ENCODE measurements at places on chromosomes 1 and 21.
A peak's percentile ranks its signal among the peaks of the same experiment; 100 is the strongest.

- DNase-seq: no peak
Measured at GRCh38 chr21:30990514-30991262, 47.6 kb downstream of the KRTAP19-8 start.

DNA sequence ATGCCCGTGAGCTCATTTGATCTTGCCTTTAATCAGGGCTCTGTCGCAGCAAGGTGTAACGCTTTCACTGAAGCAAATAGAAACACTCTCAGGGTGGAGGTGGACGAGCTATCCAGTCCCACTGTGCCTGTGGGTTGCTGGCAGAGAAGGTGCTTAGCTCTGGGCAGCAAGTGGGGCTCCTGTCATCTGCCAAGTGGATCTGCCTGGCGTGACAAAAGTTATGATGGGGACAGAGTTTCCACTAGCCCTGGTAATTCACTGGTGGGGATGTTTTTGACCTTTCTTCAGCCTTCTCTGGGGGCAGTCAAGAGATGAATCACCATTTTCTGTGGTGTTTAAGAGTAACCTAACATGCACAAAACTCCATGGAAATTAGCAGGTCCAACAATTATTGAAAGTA, 71.3 kb upstream of the EDEM3 start:
- DNase-seq: no peak

- DNase-seq: peak; percentile 77
Measured at GRCh38 chr1:145985502-145986439, 10.6 kb downstream of the TXNIP start.

GRCh38 chr1:78519446-78519845, 28.7 kb downstream of the PTGFR start:
- no peak for DNase-seq

DNA sequence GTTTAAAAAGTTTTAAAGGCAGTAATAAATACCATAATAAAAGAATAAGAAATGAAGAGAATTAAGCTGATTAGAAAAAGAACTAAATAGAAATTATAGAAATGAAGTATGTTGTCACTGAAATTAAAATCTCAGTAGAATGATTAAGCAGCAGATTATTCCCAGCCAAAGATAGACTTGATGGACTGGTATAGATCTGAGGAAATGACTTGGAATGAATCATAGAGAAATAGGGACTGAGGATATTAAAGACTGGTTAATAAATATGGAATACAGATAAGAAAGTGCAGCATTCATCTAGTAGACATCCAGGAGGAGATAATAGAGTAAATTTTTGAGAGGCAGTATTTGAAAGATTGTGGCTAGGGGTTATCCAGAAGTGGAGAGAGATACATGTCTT, 28.7 kb downstream of the MARK1 start:
- DNase-seq: peak; percentile 65

GRCh38 chr1:184160236-184160635, 108.7 kb downstream of the TSEN15 start:
- peak; percentile 78 for DNase-seq

DNA sequence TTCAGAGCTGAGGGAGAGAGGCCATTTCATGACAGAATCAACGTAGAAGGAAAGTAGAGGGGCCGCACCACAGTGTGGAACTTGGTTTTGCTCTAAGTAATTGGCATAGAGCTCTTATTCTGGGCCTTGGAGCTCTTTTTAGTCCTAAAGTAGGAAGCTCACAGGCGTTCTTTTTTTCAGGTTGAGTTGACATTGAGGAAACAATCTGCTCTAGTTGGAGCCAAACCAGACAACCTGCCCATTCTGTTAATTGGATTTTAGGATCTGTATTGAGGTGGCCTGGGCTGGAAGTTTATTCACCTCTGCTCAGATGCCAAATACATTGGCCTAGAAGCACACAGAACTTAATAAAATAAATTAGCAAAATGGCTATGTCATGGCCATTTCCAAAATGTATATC, 1093.9 kb downstream of the ADGRL2 start:
- no peak for DNase-seq

GRCh38 chr1:160664573-160665051, 17.8 kb upstream of the SLAMF1 start:
- no peak for DNase-seq

- peak; percentile 40 for DNase-seq
Measured at GRCh38 chr1:89633800-89634625, 1.1 kb downstream of the LRRC8C start.

DNA sequence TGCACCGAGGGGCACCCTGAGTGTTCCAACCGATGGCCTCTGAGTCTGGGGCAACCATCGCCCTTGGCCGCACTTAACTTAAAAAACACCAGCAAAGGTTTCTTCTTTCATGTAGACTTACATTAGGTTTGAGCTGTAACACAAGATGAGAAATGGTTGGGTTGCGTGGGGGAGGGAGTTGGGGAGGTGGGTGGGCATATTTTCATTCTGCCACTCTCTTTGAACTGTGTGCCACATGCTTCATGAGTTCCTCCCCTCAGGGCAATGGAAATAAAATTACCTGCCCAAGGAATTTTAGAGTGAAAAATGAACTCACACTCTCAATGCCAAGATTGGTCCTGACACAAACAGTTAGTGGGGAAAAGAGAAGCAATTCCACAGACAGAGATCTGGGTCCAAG, 430.1 kb upstream of the USP24 start:
- DNase-seq: no peak

DNA sequence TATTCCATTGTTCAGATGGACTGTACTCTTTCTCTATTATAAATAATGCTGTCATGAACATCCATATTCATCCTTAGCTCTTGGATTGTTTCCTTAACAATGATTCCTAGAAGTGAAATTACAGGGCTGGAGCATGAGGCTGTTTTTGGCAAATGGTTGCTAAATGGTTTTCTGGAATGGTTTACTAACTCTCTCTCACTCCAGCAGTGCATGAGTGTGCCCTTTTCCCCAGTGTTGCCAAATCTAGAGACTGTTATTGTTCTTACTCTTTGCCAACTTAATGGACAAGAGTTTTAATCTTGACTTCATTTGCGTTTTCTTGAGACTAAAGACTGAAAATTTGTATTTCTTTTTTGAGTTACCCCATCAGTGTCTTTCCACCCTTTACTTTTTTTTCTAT, 113.0 kb downstream of the PAPPA2 start:
- DNase-seq: no peak

DNA sequence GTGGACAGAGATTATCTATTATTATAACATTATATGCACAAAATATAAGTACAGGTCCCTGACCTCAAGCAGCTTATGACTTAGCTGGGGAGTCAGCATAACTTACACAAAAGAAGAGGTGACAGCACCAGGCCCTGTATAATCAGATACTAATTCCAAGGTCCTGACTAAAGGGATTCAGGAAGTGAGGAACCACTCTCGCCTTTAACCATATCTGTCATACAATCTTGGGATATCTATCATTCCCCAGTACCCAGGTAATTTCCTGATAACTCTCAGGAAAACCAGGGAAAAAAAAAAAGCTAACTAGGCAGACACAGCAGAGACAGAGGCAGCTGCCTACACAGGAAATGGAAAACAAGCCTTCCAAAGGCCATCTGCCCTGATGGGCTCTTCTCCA, 78.5 kb upstream of the CAMK1G start:
- peak; percentile 95 for DNase-seq

GRCh38 chr21:41210426-41211059, 42.6 kb downstream of the BACE2 start:
- no peak for DNase-seq

GRCh38 chr1:202628646-202629215, 81.5 kb downstream of the SYT2 start:
- DNase-seq: no peak

GRCh38 chr21:45578176-45578801, 36.0 kb upstream of the SLC19A1 start:
- DNase-seq: no peak

- peak; percentile 97 for DNase-seq
Measured at GRCh38 chr21:33655588-33656221, 13.4 kb downstream of the ITSN1 start.

- DNase-seq: no peak
Measured at GRCh38 chr1:57858740-57859139, 434.9 kb upstream of the DAB1 start.

- DNase-seq: no peak
Measured at GRCh38 chr1:33096363-33097005, 15.5 kb downstream of the AZIN2 start.

- DNase-seq: peak; percentile 39
Measured at GRCh38 chr1:183039985-183040447, 16.8 kb downstream of the LAMC1 start.

DNA sequence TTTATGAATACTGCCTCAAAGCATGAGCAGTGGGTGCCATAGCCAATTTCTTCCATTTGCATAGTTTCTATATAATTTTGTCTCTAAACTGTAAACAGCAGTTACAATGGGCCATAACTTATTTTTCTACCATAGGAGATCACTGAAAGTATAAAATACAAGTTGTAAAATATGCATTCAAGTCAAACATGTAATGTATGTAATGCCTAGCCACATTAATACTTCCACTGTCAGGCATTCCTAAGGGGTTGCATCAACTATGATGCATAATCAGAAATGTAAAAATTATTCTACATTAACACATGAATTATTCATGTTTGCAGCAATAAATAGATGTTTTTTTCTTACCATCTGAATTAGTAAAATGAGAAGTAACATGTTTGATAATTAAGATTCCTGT, 560.3 kb upstream of the ZP4 start:
- DNase-seq: peak; percentile 1

- no peak for DNase-seq
Measured at GRCh38 chr1:32828341-32828740, 10.9 kb downstream of the S100PBP start.

DNA sequence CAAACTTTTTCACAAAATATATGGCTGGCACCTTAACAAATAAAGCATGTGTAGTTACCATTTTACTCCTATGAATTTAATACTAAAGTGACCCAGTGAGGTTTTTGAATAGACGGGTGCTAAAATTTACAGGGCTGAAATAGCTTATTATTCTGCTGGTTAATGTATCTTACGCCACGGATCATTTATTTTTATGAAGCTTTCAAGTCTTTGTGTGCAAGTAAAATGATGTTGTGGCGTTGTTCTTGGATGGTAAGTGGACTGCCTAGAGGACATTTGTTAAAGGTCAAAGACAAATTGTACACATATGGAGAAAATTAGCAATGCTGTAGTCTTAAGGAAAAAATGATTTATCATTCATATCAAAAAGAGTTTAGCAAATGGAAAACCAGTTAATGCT, 22.8 kb downstream of the INSL5 start:
- DNase-seq: no peak

DNA sequence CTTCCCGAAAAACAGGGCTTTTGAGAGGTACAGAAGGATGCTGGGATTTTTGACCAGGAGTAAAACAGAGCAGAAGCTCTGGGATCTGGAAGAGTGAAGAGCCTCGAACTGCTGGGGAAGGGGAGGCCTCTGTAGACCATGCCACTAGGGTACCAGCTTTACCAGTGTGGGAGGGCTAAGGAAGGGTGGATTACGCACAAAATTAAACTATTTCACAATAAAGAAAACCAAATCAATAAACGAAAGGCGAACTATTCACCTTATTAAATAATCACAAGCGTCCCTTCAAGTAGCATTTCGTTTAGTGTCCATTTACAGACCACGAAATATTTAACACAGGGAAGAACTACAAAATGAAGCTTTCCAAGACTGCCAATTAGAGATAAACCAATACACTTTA, 723 bp downstream of the CZIB start:
- no peak for DNase-seq

- peak; percentile 2 for DNase-seq
Measured at GRCh38 chr1:195637539-195637938, 970.7 kb downstream of the KCNT2 start.

DNA sequence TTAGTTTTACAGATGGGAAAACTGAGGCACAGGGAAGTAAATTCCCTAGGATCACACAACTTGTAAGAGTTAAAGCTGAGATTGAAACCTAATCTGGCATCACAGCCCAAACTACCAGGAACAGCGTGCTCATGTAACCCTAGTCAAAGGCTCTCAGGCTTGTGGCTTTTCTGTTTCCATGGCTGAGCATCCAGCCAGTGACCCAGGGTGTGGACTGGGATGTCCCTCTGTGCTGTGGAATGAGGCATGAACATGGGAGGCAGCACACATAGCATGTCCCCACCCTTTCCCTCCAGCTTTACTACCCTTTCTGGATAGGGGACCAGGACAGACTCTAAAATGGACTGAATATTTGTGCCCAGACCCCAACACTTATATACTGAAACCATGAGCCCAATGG, 35.1 kb upstream of the RGS16 start:
- DNase-seq: no peak

- DNase-seq: no peak
Measured at GRCh38 chr1:168438626-168439025, 105.2 kb downstream of the XCL2 start.

GRCh38 chr1:87684713-87685205, 356.1 kb downstream of the LMO4 start:
- peak; percentile 48 for DNase-seq

DNA sequence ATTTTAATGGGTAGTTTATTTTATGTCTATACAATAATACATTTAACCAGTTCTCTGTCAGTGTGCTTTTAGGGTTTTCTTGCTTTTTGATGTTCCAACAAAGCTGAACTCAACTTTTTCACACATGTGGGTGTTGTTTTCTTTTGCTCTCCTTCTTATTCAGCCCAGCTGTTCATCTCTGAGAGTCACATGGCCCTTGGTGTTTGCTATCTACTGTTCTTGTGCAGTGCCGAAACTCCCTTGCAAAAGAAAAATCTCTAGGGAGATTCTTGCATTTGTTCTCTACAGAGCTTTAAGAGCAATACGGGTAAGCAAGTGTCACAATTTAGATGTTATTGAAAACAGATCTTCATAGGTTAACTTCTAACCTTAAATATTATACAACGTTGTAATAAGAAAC, 281.1 kb upstream of the CXADR start:
- no peak for DNase-seq

DNA sequence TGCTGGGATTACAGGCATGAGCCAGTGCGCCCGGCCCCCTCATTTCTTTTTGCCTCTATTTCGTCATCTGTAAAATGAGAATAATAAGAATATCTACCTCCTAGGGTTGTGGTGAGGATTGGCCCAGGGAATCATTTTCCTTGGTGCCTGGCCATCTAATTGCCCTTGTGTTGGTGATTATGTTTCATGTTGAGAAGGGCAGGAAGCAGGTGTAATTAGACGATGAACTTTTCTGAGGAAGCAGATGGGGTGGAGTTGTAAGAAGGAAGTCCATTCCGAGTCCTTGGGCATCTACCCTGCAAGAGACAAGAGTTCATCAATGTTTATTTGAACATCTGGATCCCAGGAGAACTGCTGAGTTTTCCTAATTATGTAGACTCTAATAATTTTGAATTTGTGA, 38.7 kb upstream of the NEK2 start:
- no peak for DNase-seq

DNA sequence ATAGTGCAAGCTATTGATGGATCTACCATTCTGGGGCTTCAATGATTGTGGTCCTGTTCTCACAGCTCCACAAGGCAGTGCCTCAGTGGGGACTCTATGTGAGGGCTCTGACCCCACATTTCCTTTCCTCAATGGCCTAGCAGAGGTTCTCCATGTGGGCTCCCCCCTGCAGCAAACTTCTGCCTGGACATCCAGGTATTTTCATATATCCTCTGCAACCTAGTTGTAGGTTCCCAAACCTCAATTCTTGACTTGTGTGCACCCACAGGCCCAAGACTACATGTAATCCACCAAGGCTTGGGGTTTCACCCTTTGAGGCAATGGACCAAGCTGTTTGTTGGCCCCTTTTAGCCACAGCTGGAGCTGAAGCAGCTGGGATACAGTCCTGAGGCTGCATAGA, 35.9 kb upstream of the CFHR3 start:
- DNase-seq: no peak
